Stimulated activated CD4-positive, alpha-beta T cell treated with anti-CD3 and anti-CD28 coated beads, Interleukin-1b, Interleukin-23, amount 100 ng/mL, for 4 hours (primary cell): ENCODE measurements at places on chromosomes 1 and 21.

- DNase-seq = no peak
Measured at GRCh38 chr1:5889901-5890300, 102.3 kb downstream of the NPHP4 start.

- DNase-seq = no peak
Measured at GRCh38 chr1:21827141-21827679, 15.1 kb downstream of the LDLRAD2 start.

DNA sequence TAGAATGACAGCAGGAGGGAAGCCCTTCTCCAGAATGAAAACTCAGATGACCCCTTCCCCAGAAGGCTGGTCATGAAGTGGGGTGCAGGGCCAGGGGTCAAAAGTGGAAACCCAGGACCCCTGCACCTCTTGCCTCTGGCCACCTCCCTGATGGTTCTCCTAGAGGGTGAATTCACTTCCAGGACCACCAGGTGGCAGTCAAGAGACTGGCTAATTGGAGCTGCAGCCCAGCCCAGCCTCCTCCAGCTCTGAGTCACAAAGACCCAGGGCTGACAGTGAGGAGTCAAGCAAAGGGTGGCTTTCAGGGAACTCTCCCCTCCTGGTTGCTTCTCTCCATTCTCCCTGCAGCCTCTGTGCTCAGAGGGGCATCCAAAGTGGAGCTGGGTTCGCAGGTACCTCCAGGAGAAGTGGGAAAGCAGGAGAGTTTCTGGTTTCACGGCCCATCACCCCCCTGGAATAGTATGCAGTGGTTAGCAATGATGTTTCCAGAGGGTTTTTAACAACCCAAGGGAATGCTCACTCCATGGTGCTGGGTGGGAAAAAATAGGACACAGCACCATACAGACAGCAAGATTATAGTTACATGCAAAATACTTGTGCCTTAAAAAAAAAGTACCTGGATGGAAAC, 6.1 kb upstream of the EPHB2 start:
- peak; percentile 60 for DNase-seq

GRCh38 chr1:46492269-46492853, 2.7 kb downstream of the DMBX1 start:
- no peak for DNase-seq

- DNase-seq = no peak
Measured at GRCh38 chr1:217907504-217907903, 276.4 kb downstream of the SPATA17 start.

DNA sequence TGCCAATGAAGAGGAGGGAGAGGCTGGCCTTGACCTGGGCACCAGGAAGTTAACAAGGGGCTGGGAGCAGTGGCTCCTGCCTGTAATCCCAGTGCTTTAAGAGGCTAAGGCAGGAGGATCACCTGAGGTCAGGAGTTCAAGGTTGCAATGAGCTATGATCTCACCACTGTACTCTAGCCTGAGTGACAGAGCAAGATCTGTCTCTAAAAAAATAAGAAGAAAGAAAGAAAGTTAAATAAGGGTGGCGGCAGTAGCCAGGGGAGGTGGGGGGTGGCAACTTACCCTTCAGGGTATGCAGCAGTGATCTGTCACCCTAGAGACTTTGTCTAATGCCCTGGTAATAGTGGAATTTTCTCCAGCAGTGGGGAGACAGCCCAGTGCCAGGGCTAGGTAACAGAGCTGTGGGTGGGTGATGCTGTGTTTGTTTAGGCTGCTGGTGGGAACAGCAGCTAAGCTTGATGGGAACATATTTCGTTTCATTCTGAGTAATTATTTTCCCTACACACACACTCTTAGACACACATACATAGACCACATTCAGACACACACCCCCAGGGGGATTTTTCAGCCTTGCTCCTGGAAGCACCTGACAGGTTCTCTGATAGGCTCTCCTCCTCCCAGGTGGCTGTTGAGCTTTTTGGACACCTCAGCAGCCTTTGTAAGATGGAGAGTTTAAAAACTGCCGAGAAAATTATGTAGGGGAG, 11.3 kb upstream of the SYT6 start:
- no peak for DNase-seq

DNA sequence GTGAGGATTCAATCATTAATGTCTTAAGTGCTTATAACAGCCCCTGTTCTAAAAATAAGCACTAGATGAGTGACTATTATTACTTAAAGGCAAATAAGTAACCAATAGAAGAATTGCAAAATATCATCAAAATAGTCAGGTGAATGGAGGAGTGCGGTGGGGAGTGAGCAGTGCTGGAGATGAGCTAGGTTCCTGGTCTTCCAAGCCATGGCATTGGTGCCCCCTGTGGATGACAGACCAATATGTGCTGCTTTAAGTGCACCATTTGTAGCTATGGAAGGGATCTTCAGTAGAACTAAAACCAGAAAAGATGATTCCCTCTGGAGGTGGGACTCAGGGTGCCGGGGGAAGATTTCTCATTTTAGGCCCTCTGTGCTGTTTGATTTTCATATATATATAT, 46.1 kb upstream of the SLC30A1 start:
- no peak for DNase-seq

- no peak for DNase-seq
Measured at GRCh38 chr1:116847688-116848531, 61.8 kb upstream of the PTGFRN start.

DNA sequence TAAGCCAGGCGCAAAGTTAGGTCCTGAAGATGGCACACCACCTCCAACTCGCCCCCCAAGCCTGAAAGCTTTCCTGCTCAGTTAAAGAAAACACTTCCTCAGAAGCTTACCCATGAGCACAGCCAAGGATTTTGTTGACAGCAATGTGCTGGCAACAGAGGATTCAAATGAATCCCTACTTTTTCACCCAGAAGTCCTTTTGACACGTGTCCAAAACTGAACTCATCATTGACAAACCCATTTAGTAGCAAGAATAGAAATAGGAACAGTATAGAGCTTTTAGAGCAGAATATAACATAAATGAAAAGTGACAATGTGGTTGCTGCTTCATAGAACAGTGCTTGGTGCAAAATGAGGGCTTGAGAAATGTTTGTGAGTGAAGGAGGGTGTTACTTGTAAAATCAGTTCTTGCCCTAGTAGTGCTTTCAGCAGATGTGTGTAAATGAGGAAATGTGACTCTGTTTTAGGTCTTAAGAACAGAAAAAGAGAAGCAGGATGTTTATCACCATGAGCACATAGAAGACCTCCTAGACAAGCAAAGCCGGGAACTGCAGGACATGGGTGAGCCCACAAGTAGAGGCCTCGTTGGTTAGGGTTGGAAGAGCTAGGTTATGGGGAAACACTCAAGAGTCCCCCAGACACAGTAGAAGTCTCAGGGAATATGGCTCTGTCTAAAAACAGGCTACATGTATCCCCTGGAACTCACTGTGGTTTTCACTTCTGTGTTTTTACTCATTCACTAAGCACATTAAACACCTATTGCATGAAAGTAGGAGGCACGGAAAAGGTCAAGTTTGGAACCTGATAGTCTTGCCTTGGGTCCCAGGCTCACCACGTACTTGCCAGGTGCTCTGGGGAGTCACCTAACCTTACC, 48.6 kb upstream of the TMEM125 start:
- DNase-seq = no peak

DNA sequence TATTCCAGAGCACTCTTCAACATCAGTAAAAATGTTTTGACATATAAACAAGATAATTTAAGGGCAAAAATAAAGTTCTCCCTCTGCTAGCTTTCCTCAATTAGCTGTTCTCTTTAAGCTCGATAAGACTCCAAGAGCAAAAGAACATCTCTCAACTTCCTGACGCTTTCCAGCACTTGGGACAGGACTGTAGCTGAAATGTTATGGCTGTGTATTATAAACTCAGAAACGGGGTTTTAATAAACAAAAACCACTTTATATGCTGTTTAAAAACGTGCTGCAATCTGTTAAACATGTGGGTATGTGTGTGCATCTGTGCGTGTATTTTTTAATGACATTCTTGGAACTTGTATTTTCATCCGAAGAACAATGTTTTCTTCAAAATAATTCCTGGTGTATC, 71.5 kb upstream of the RGS2 start:
- DNase-seq = no peak

DNA sequence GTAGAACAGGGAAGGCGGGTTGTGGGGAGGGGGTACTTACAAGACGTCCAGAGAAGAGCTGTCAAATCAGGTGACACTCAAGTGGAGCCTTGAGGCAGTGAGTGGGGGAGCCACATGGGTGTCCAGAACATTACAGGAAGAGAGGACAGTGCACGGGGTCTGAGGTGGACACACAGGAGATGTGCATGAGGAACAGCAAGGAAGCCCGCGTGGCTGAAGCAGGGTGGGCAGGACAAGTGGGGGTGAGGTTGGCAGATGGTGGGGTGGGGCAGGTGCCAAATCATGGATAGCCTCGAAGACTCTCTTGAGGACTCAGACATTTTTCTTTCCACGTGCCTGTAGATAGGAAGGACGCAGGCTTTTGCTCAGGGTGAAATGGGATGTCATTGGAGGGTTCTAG, 921 bp downstream of the SMPDL3B start:
- no peak for DNase-seq

- peak; percentile 11 for DNase-seq
Measured at GRCh38 chr1:89259283-89259971, 13.2 kb downstream of the GBP5 start.

GRCh38 chr1:167207940-167208623, 12.6 kb upstream of the POU2F1 start:
- DNase-seq = no peak

GRCh38 chr1:213014642-213015041, 1.0 kb downstream of the ANGEL2 start:
- DNase-seq = no peak

DNA sequence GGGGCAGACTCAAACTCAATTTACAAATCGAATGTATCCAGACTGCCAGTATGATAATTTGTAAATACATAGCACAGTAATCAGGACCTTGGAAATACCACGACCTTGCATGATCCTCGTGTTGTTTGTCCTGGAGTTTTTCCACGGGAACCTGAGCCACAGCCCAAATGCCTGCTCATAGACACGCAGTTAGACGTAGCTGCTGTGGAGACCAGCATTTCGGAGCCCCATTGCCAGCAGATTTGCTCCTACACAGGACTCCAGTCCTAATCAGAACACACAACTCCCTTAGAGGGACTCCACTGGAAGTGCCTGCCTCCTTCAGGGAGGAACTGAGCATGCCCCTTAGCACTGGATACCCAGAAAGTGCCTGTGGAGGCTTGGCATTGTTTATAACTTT, 163.2 kb downstream of the GALNT2 start:
- no peak for DNase-seq

- DNase-seq = no peak
Measured at GRCh38 chr1:188641566-188642211, 1812.9 kb downstream of the PLA2G4A start.

DNA sequence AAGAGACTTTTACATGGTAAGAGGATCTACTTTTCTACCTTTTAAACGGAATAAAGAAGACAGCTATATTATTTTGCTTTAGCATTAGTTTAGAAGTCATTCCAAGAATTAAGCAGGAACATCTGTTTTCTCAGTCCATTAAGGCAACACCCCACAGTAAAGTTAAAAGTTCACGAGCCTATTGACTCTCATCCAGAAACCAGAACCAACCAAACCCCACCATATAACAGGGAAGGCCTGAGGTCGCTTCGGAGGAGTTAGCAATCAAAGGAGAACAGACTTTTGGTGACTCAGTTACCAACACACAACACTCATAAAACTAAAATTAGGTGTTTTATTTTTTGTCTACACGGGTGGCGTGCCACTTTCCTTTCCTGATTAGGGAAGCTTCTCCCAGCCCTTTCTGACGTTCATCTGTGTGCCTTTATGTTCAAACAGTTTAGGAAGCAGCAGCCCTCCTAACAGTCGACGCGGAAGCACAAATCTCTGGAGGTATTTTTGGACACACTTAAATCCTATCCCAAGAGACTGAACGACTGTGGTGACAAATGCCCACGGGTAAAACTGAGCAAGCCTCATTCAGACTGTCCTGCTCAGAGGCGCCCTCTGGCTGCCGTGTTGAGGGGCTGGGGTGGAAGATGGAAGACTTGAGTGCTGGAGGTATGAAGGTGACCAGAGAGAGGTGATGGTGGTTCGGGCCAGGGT, 8.6 kb upstream of the PLA2G2C start:
- DNase-seq = peak; percentile 69

GRCh38 chr1:77238462-77238861, 19.2 kb upstream of the PIGK start:
- no peak for DNase-seq

DNA sequence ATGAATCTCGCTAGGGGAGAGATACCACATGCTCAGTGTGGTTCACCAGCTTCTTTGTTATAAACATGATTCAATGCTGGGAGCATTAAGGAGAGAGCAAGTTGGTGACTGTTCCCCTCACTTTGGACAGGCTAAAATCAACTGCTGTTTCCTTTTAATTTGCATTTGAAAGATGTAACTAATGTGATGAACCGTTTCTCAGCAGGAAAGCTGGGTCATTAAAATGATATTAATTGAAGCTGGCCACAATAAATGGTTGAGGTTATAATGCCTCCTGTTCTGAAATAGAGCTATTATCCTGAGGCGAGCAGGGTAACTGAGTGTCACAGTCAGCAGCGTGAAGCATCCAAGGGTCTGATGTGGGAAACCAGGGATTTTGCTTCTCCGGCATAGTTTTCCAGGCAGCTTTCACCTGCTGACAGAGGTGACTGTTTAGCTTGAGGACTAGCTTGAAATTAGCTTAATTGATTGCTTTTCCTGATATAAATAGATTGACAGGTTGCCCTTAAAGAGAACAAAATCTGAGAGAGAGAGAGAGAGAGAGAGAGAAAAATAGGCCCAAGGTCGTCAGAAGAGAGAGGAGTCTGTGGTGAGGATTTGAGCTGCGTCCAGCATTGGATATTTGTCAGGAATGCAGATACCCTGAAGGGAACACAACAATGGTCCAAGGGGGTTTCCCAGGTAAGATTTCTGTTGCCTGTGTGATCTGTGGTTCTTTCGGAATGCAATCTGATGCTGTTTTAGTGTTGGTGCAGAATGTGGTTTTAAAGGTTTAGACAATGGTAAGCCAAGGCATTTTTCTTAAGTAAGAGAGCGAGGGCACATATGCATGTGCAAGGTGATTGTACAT, 209.7 kb downstream of the PATJ start:
- no peak for DNase-seq

DNA sequence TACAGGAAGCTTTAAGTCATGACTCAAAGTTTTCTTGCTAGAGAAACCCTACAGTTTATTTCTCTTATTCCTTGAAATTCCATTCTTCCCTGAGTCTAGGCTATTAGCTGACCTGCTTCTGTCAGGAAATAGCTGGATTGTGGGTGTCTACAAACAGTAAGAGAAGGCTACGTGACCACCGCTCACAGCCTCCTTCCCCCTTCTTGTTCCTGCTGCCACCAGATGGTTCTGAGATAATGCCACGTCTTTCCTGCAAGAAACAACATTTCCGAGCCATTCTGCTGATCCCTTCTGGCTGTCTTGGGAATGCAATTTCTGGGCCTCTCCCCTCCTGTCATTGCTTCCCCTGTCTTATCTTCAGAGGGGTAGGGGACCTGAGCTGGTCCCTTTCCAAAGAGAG, 128.9 kb upstream of the SGIP1 start:
- DNase-seq = no peak

GRCh38 chr1:212782422-212783154, 9.0 kb downstream of the NSL1 start:
- DNase-seq = no peak

DNA sequence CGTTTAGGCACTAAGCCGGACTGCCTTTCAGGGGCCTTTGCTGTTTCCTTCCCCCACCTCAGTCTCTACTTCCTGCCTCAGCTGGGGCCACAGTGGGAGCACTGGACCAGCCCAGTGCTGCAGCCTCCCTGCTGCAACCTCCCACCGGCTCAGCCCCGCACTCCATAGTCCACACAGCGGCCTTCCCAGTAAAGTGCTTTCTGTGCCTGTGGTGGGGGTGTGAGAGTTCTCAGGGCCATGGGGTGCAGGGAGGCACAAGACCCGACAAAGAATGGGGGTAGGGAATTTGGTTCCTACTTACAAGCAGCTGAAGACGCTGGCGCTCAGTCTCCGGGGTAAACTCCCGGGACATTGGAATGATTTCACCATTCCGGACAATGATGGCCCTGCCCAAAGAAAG, 3.5 kb downstream of the PPM1J start:
- DNase-seq = no peak
